Stimulated activated CD4-positive, alpha-beta T cell treated with anti-CD3 and anti-CD28 coated beads, Interleukin-1b, Interleukin-23, amount 100 ng/mL, for 4 hours (primary cell): ENCODE measurements at places on chromosomes 11 and 22.

DNA sequence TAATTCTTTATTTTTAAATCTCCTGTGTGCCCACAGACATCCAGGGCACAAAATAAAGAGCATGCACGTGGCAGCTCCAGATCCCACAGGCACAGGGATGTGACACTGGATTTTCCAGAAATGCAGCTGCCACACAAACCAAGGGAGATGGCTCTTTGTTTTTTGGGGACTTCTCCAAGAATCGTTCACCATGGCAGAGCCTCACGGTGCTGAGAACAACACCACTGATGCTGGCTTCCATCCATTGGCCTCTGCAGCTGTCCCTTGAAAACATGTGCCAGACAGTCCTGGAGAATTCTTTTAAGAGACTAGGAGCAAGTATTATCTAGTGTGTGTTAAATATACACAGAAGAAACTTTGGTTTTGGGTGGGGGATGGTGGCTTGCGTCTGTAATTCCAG, 108.4 kb upstream of the SLC22A12 start:
- DNase-seq = no peak

DNA sequence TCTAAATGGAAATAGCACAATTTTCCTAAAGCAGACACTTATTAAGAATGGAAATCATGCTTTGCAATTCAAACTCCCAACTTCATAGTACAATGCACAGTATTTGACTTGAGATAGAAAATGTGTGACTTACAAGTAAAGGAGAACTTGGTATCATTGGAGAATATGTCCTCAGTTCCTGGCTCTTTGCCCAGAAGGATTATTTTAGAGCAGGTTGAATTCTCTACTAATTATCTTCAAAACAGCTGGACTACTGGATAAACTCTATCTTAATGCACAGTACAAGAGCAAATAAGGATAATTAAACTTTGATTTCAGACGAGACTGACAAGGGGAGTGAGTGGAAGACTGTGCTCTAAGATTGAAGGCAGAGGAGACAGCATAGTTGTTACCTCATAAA, 839.4 kb downstream of the OPCML start:
- no peak for DNase-seq

- DNase-seq = no peak
Observed at GRCh38 chr11:59818572-59818971, 8.0 kb upstream of the MRPL16 start.

DNA sequence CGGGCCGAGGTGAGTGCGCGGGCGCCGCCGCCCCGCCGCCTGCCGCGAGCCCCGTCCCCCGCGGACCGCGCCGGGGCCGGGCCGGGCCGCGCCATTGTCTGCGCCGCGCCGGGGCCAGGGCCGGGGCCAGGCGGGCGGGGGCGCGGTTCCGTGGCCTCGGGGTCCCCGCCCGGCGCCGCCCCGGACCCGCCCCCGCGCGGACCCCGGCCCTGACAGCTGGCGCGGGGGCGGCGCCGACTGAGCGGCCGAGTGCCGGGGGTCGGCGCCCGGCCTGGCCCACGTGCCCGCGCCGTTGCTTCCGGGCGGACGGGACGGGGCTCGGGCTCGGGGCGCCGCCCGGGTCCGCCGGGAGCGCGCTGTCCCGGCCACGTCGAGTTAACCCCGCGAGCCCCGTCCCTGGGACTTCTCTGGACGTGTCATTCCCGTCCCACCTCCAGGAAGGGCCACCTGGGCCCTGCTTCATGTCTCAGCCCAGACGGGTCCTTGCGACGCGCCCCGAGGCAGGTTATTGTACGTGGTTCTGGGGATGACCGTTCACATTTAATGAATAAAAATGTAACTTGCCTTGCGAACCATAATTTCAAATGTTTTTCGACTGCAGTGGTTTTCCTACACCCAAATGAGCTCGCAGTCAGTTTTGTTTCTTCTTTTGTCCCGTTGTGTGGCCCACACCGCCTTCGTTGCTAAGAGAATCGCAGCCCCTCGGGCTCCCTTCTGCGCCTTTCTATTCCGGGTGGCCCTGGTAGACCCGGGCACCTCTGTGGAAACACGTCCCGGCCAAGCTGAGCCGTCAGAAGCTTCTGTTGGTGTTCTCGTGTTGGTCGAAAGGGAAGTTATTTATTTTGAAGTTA, 562 bp downstream of the ZBED4 start:
- no peak for DNase-seq

DNA sequence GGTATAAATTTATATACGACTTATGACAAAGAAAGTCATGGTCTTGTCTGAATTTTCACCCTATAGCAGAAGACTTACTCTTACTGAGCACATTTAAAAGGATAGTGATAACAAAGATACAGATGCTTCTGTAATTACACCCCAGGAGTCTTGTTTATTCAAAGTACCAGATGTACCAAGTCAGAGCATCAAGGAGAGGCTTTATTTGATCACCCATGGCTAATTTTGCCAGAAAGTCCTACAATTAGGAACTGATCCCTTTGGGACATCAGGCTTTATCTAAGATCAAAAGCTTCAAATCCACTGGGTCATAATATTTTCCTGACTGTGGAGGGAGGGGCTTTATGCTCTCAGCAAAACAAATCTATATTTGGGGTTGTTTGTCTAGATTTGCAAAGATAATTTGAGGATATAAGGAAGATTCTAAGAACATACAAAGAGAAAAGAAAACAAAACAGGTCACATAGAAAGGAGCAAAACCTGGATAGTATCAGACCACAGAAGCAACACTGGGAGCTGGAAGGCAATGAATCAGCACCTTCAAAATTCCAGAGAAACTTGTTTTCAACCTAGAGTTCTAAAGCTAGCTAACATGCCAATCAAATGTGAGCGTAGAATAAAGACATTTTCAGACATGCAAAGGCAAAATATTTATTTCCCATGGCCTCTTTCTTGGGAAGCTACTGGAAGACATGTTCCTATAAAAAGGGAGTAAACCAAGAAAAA, 124.8 kb upstream of the CSNK2A3 start:
- no peak for DNase-seq

GRCh38 chr22:38760477-38761201, 4.8 kb upstream of the SUN2 start:
- no peak for DNase-seq

GRCh38 chr11:7892059-7892699, 38.9 kb downstream of the OR10A6 start:
- DNase-seq = no peak

DNA sequence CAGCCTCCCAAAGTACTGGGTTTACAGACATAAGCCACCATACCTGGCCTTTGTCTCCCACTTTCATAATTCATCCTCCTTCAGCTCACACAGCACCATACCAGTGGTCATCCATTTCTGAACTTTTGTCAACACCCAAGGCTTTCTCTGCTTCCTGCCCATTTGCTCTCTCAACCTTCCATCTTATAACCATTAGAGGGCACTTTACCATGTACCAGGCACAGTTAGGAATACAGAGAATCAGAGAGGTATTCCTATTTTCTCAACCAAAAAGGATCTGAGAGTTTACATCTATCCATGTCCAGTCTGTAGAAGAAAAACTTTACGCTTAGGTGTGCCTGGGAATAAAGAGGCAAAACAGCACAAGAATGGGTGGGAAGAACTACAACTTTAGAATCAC, 397.6 kb downstream of the BUD13 start:
- no peak for DNase-seq

- no peak for DNase-seq
Observed at GRCh38 chr22:47681411-47682165, 919.1 kb downstream of the TBC1D22A start.

- no peak for DNase-seq
Observed at GRCh38 chr22:23580576-23581259, 628 bp upstream of the IGLL1 start.

DNA sequence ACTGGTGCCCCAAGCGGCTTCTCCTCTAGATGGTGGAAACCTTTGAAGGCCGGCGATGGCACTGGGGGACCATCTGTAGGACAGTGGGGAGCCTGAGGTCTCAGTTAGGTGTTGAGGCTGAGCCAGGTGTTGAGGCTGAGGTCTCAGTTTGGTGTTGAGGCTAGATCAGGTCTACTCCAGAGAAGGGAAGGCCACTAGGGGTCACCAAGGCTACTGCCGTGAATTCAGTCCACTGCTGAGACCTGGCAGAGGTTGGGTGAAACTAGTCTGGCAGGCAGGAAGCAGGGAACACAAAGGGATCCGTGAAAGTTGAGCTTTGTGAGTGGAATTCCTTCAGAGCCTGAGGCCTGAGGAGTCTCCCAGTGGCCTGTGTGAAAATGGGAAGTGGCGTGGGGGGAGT, 123.8 kb upstream of the FGF3 start:
- DNase-seq = no peak

GRCh38 chr11:75490221-75491181, 35.2 kb downstream of the GDPD5 start:
- no peak for DNase-seq

- no peak for DNase-seq
Observed at GRCh38 chr11:1852271-1852876, 510 bp upstream of the LSP1 start.

- no peak for DNase-seq
Observed at GRCh38 chr11:69238573-69239351, 55.2 kb upstream of the MYEOV start.

DNA sequence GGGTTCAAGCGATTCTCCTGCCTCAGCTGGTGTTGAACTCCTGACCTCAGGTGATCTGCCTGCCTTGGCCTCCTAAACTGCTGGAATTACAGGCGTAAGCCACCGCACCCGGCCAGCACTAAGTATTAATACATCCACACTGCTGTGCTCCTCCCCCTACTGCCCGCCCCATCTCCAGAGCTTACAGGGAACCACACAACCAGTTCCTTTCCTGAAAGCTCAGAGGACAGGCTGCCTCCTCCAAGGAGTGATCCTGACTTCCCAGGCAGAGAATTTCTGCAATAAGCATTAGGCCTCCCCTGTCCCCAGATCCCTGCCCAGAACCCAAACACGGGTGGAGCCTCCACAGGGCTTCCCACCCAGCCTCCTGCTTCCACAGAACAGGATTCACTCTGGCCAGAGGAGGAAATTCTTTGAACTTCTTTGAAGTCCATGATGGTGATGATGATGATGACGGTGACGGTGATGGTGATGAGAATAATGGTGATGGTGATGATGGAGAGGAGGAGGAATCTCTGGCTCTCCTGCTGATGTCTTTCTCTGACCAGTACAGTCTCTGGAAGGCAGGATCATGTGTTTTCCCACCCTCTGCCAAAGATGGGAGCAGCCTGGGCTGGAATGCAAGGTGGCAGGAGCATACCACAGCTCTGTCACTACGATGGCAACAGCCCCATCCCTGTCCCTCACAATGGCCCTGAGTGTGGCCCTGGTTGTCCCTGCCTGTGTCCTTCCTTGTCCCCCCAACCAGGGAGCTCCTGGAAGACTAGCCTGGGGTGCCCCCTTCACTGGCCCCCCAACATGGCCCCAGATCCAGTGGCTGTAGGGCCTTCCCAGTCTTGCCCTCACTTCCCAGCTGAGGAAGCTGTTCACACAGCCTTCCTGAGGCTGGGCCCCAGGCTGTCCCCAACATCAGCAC, 33.5 kb upstream of the CSNK1E start:
- DNase-seq = no peak

- DNase-seq = no peak
Observed at GRCh38 chr22:40878922-40879321, 17.0 kb upstream of the DNAJB7 start.

DNA sequence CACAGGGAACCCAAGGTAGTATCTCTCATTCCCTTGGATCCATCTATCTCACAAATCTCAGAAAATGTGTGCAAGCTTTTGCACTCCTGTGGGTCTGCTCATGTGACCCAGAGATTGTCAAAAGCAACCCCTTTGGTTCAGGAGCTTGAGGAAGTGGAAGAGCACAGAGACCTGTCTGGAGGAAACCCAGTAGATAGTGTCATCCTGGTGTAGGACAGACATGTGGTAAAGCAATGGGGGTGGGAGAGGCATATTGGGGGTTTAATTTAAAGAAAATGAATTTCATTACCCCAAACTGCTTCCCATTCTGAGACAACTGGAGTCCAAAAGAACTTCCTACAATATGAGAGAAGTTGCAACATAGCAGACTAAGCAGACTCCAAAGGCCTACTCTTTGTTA, 5.8 kb upstream of the MS4A14 start:
- DNase-seq = no peak
